Stimulated activated CD4-positive, alpha-beta T cell treated with anti-CD3 and anti-CD28 coated beads, Interleukin-2, amount 100 ng/mL, for 24 hours (primary cell): ENCODE measurements at places on chromosomes 1 and 21.

- DNase-seq = peak; percentile 22
Observed at GRCh38 chr1:42379794-42380585, 602 bp upstream of the RIMKLA start.

GRCh38 chr1:1911350-1912041 is 3.6 kb upstream of the CALML6 start:
- no peak for DNase-seq

- no peak for DNase-seq
Observed at GRCh38 chr1:52592637-52593323, 9.4 kb upstream of the GPX7 start.

DNA sequence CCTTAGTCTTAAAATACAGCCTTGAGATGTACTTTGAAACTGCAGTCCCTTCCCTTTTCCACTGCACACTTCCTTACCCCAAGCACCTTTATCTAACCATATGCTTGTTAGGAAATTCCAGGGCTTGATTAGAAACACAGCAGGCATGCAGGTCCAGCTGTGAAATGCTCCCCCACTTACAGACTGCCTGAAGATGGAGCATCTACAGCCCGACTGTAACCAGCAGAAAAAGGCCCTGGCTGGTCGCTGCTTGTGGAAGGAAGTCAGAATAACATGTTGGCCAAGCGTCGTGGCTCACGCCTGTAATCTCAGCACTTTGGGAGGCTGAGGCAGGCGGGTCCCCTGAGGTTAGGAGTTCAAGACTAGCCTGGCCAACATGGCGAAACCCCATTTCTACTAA is 37.2 kb downstream of the VN1R5 start:
- DNase-seq = no peak

- no peak for DNase-seq
Observed at GRCh38 chr1:248817065-248817464, 8.7 kb downstream of the SH3BP5L start.

DNA sequence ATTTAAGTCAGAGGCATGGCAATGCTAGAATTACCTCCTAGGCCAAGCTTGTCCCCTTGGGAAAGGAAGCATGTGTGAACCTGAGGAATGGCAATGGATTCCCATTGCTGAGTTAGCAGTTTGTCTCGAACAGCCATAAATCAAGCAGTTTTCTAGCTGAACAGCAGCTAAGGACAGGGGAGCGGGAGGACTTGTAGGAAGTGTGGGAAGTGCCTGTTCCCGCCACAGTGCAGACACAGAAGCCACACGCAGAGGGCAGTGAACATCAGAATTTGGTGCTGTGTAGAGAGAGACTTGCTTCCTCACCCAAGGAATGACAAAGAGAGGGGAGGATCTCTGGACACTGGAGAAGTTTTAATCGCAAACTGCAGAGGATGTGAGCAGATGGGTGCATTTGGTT is 3.8 kb downstream of the PHGDH start:
- DNase-seq = no peak

DNA sequence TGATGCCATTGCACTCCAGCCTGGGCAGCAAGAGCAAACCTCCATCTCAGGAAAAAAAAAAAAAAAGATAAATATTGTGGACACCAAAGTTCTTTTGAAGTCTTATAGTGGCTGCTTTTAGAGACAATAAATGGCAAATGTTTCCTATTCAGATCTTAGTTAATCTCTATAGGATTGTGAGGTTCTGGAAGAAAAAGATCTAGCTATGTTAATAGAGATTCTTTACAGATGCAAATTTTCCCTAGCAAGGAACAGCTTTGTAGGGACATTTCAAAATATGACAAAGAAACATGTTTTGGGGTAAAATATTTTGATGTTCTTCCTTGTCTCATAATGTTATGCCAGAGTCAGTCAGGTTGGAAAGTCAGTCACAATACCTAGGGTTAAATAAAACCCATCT is 24.5 kb upstream of the RCC2 start:
- no peak for DNase-seq

DNA sequence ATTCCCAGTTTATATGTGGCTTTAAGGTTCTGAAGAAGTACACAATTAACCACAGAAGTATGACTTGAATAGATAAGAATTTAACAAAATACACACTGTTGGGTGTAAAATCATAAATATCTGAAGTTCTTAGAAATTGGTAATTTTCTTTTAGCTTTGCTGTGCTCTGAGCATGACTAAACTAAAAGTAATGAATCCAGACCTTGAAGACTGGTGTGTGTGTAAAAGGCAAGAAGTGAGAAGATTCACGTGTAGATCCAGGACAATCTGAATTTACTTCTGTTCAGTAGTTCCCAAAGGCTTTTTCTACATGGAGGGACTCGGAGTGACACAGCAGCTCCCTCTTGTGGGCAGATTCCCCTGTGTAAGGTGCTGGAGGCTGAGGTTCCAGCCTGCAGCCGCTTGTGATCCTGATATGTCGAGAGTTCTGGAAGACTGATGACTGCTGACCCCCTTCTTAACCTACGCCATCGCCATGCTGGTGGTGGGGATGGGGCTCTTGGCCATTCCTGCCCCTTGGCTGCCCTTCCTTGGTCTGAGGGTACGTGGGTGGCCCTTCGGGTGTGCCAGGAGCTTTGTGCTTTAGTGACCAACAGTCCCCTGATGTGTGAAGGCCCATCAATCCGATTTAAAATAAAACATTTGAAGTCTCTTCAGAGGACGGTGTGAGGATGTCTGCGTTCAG is 62.7 kb downstream of the ADARB1 start:
- DNase-seq = peak; percentile 83

- DNase-seq = no peak
Observed at GRCh38 chr1:246651012-246651695, 73.1 kb upstream of the SCCPDH start.

- DNase-seq = no peak
Observed at GRCh38 chr1:154696456-154696855, 88.5 kb upstream of the ADAR start.

DNA sequence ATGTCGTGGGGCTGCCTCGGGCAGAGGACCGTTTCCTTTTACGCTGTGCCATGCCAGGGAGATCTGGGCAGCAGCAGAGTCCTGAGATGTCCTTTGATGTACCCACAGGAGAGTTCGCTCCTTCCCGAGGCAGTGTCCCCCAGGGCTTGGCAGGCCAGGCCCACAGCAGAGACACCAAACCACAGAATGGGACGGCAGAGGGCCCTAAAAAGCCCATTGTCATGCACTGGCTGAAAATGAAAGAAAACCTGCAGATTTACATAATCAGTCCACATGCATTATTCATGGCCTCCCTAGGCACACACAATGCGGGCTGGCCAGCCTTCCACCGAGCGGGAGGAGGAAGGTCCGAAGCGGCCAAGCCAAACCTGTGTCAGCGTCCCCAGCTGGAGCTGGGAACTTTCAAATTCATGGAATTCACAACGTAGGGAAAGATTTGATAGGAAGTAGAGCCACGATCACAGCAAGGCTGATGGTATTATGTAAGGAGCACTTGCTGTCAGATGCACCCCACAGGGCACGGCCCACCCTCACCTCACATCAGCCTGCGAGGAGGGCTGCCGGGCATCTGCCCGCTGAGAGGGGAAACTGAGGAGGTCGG is 25.3 kb upstream of the EFHD2 start:
- no peak for DNase-seq

GRCh38 chr1:15222653-15223303 is 24.2 kb upstream of the FHAD1 start:
- DNase-seq = no peak
